Right lung (tissue), 10 donors: ENCODE measurements at places on chromosomes 5 and 9. TPM values are rescaled to one million over a fixed set of nuclear protein-coding genes. Genes with fewer than 3 reads are reported as not detected.

DNA sequence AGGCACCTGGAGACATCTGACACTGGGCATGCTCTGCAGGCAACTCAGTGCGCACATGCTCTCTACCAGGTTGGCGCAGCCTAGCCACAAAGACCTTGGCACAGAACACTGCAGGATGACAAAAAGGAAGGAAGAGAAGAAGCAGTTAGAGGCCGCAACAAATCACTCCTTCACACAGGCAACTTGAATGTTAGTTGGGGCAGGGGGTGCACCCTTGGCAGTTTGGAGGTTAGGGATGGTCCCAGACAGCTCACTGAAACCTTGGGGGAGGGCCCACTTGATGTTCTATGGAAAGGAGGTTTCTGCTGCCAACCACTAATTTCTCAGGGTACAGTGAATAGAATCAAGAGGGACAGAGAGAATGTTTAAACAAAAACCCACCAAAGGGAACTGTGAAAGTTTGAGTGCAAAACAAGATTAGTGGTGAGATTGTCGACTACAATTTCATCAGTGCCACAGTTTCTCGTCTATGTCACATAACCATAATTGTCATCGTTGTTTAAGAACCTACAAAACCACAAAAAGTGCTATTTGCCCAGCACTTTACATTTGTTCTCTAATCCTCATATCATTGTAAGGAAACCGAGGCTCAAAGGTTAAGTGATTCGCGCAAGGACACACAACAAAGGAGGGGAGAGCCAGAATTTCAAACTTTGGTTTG is 48.7 kb downstream of the FBXW11 start:
- DNase-seq = no peak

GRCh38 chr9:135683401-135684034 is 15.8 kb downstream of the SOHLH1 start:
- no peak for DNase-seq

GRCh38 chr9:92385477-92385876 is 18.9 kb downstream of the OGN start:
- DNase-seq = no peak

DNA sequence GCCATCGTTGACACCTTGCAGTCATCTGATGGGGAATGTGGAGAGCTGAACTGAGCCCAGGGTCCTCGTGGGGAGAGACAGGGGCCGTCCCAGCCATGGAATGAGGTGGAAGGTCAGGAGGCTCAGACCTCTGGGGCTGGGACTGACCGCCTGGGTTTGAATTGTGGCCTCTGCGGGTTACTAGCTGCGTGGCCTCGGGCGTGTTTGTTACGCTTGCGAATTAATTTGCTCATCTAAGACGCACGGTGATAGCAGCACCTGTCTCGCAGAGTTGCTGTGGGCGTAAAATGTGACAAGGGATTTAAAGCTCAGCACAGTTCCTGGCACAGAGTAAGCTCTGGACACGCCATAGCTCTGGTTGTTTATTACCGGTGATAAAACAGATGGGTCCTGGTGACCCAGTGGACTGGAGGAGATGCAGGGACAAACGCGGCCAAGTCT is 19.4 kb upstream of the DAB2IP start:
- no peak for DNase-seq

DNA sequence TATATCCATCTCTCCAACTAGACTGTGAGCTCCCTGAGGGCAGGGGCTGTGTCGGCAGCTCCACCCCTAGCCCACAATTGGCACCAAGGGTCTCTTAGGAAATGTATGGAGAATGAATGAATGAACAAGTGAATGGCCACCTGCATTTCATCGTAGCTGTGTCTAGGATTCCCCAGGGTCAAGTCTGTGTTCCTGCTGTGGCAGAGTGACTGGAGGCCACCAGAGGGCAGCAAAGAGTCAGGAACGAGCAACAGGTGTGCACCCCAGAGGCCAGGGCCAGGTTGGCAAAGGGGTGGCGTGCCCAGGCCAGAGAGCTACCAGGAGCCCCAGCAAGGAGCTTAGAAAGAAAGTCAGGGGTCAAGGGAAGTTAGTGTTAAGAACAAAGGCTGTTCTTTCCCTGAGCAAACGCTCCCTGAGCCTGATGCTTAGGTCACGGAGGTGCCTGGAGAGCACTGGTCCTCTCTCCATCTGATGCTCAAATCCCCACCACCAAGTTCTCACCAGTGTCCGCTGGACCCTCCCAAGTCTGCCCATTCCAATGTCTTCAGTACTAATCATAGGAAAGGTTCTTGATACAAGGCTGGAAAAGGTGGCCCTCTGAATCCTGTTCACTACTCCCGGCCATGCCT is 160.7 kb downstream of the PAX5 start:
- no peak for DNase-seq

DNA sequence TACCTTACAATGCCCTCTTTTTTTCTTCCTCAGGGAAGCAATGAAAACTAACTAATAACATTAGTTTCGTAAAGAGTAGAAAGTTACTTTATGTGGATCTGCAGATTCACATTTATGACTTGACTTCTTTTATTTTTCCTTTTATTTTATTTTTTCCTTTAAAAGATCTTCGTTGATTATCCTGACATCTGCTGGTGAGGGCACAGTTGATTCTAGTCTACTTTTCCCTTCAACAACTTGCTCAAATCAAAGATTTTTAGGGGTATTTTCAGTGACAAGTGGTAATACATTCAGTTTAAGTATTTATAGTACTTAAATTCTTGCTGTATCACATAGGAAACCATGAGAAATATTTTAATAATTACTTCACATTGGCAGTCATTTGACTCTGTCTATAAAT is 4.9 kb downstream of the EDIL3 start:
- DNase-seq = no peak

DNA sequence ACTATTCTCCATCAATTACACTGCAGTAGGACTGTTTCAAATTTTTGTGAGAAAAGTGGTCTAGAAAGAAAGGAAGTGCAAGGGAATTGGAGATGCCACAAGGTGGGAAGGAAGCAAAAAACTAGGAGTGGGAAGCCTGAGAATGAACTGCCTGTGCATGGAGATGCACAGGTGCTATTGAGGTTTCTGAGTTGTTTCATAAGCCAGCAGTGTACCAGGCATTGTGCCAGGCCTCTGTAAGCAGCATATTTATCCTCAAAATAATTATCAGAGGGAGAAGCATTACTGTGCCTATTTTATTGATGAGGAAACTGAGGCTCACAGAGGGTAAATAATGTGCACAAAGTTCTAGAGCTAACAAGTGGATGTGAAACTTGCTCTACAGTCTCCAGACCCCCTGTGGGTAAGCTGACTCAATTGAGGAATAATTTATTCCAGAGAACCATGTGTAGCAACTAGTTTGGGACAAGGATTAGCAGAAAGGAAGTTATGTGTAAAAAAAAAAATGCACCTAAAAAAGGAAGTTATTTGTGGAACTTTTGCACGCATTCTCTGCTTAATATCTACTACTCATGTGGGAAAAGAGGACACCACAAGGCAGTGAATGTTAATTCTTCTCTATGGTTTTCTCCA is 96.7 kb downstream of the SNCAIP start:
- no peak for DNase-seq

DNA sequence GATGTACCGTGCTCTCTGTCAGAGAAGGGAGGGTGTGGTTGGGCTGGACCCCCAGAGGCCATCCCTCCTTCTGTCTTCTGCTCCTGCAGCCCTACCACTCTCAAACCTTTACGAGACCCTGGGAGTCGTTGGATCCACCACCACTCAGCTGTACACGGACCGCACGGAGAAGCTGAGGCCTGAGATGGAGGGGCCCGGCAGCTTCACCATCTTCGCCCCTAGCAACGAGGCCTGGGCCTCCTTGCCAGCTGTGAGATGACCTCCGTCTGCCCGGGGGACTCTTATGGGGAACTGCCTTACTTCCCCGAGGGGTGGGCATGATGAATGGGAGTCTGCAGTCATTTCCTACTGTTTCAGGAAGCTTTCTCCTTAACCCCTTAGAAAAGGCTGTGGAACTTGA is 17.5 kb downstream of the TGFBI start:
- DNase-seq = no peak

GRCh38 chr9:134062461-134063087 is 5.3 kb downstream of the BRD3 start:
- DNase-seq = no peak

- no peak for DNase-seq
Measured at GRCh38 chr9:38008168-38009034, 60.6 kb downstream of the SHB start.

GRCh38 chr5:137215780-137216179 is 283.3 kb downstream of the SPOCK1 start:
- DNase-seq = no peak

- no peak for DNase-seq
Measured at GRCh38 chr5:135505973-135506372, 29.8 kb downstream of the NEUROG1 start.

- no peak for DNase-seq
Measured at GRCh38 chr9:87787735-87788134, 61.8 kb downstream of the CTSL start.

GRCh38 chr5:143511736-143512135 is 108.2 kb upstream of the NR3C1 start:
- no peak for DNase-seq

- DNase-seq = peak; percentile 23
Measured at GRCh38 chr9:9790216-9790872, 822.5 kb downstream of the PTPRD start.

- peak; percentile 46 for DNase-seq
Measured at GRCh38 chr9:88777498-88778312, 213.6 kb upstream of the S1PR3 start.

DNA sequence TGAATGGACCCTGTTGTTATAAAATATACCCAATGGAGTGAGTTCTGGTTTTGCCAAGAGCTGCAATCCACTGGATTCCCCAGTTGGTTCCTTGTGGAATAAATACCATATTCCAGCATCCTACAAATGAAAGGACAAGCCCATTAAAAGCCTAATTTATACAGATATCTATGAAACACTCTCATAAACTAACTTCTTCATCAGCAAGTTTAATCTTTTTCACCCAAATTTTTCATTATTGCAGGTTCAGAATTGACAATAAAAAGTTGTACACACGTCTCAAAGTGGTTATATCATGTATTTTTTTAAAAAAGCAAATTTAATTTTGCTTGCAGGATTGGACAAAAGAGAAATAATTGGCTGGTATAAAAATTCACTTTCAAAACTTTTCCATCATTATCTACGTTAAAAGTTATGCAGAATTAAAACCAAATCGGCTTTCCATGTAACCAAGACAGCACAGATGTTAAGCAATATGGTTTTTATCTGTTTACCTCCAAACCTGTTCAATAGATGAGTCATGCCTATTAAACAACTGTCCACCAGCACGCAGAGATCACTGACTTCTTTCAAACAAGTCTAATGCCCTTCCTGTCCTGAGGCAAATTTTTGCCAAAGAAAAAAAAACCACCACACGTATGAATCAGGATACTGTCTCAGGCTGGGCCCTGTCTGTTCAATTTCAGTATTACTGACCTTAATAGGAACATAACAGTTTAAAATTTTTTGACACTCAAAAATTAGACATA is 42.5 kb downstream of the CEMIP2 start:
- DNase-seq = no peak

- peak; percentile 70 for DNase-seq
Measured at GRCh38 chr5:128083811-128084227, 253 bp downstream of the SLC12A2 start.

GRCh38 chr9:37221489-37222106 is 101.2 kb downstream of the ZCCHC7 start:
- DNase-seq = no peak

- no peak for DNase-seq
Measured at GRCh38 chr5:57437976-57438805, 44.4 kb downstream of the ACTBL2 start.

GRCh38 chr5:148438933-148439332 is 55.2 kb downstream of the FBXO38 start:
- no peak for DNase-seq

DNA sequence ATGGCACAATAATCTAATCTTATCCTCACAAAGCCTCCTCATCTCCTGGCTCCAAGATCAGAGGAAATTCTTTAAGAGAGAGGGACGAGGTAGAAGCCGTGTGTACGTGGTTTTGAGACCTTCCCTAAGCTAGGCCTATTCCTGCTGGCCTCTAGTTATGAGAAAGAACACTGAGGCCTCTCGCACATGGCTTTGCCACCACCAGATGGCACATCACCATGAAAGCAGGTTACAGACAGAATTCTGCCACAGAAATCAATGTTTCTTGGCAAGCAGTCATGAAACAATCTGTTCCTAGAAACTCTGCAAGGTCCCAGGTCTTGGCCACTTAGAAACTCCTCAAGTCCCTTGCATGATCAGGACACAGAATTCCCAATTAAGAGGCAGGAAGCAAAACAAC is 268.2 kb upstream of the TAS2R1 start:
- no peak for DNase-seq

DNA sequence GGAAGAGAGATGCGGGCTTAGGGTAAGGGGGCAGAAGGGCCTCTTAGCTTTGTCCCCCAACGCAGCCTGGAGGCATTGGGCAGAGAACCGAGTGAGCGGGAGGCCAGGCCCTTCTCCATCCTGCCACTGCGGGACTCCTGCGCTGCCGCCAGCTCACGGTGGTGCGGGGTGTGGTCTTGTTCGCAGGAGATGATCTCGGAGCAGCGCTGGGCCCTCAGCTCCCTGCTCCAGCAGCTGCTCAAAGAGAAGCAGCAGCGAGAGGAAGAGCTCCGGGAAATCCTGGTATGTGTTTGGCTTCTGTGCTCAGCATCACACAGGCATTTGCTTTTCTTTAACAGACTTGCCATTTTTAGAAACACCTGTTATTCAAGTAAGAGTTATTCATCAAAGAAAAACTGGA is 41.3 kb downstream of the LRSAM1 start:
- no peak for DNase-seq

- DNase-seq = no peak
Measured at GRCh38 chr9:38390442-38390841, 2.1 kb upstream of the ALDH1B1 start.

GRCh38 chr5:64947031-64947430 is 178.3 kb downstream of the CWC27 start:
- no peak for DNase-seq

- DNase-seq = no peak
Measured at GRCh38 chr5:166493612-166494011, 1797.8 kb upstream of the WWC1 start.

Gene TNFSF15
- 12.5 TPM for polyA plus RNA-seq

Gene DPYSL3
- 67.5 TPM for polyA plus RNA-seq

Gene C9orf153
- 0.43 TPM for polyA plus RNA-seq

Gene HAVCR2
- polyA plus RNA-seq = 2.3 TPM

Gene CFAP90
- polyA plus RNA-seq = 7.1 TPM

Gene FOXD4L4
- not detected for polyA plus RNA-seq

Gene OSMR
- 20.5 TPM for polyA plus RNA-seq

Gene PCDHGA9
- polyA plus RNA-seq = 5.7 TPM

Gene ZCCHC9
- 46.5 TPM for polyA plus RNA-seq

Gene SHROOM1
- polyA plus RNA-seq = 8.1 TPM

Gene DIRAS2
- polyA plus RNA-seq = 0.27 TPM

Gene CD72
- polyA plus RNA-seq = 3.4 TPM

Gene LURAP1L
- polyA plus RNA-seq = 54.0 TPM

Gene LRRC26
- not detected for polyA plus RNA-seq

Gene PIP5KL1
- 5.9 TPM for polyA plus RNA-seq

Gene TPRN
- polyA plus RNA-seq = 7.6 TPM
